NAMALWA (cell line): ENCODE measurements at places on chromosomes 3 and 15.

- no peak for DNase-seq
These were observed 22.3 kb downstream of the CFAP92 start for GRCh38 chr3:128971421-128972100.

GRCh38 chr3:161310649-161311423 lies 60.5 kb downstream of the SPTSSB start:
- no peak for DNase-seq

- DNase-seq = no peak
These were observed 590.5 kb upstream of the NAALADL2 start for GRCh38 chr3:174268586-174268985.

- DNase-seq = no peak
These were observed 83.3 kb downstream of the MINAR1 start for GRCh38 chr15:79515300-79516027.

- no peak for DNase-seq
These were observed 992 bp downstream of the RHOV start for GRCh38 chr15:40872791-40873693.

DNA sequence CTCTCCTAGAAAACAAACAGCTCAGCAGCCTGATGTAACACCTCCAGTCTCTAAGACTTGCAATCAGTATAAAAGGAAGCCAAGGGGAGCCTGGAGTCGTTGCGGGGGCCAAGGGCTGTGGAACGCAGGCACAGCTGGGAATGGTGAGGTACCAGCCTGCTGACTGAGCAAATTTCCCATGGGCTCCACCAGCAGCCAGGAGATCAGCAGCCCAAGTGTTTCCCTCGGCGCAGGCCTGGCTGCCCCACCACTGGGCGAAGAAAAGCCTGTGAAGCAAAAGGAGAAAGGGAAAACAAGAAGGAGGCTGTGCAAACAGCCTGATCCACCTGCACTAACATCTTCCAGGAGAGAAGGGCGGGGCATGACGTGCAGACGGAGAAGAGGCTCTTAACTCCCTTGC lies 155.3 kb downstream of the SHQ1 start:
- DNase-seq = no peak

DNA sequence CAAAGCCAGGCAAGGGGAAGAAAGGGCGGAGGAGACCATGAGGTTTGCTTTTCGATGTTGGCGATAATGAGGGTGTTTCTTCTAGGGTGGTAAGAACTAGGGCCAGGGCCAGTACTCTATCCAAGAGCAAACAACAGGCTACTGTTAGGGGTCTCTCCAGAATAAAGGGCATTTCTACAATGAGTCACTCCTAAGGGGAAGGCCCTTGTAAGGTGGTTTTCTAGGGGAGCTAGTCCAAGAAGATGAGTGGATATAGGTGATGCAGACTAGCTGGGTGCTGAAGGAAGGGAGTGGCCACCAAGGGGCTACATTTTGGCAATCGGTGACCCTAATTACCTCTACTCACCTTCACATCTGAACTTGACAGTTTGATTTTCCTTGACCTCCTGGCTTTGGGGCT lies 148.5 kb upstream of the HACD2 start:
- no peak for DNase-seq

GRCh38 chr3:30510596-30510995 lies 95.8 kb upstream of the TGFBR2 start:
- DNase-seq = no peak

GRCh38 chr3:157807280-157807679 lies 298.9 kb downstream of the SHOX2 start:
- no peak for DNase-seq

DNA sequence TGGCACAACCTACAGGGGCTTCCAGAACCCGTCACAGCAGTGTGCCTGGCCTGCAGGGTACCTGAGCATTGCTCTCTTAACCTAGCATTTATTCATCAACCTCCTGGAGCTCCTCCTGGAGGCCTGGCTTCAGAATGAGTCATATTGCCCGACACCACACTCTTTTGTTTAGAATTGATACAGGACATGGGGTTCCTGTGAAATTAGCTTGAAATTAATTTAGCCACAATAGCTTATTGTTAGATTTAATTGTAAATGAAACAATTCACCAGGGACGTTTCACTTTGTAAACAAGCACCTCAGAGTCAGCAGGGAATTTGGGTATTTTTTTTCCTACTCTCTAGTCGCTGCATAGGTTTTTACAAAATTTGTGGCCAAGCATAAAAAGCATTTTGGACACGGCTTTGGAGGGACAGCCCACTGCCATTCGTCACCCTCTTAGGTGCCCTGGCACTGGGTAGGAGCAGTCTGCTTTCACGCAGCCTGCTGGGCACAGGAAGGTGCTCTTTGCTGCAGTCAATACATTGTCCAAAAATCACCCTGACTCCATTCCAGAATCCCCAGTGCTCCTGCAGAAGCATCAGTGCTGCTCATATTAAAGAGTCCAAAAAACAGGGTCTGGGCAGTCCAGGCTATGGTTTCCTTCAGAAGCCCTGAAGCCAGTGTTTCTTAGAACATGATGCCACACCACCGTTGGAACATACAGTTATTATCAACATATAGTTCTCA lies 60.8 kb upstream of the MEF2A start:
- DNase-seq = peak; percentile 77

- no peak for DNase-seq
These were observed 59.8 kb upstream of the MEX3B start for GRCh38 chr15:82105451-82106215.

DNA sequence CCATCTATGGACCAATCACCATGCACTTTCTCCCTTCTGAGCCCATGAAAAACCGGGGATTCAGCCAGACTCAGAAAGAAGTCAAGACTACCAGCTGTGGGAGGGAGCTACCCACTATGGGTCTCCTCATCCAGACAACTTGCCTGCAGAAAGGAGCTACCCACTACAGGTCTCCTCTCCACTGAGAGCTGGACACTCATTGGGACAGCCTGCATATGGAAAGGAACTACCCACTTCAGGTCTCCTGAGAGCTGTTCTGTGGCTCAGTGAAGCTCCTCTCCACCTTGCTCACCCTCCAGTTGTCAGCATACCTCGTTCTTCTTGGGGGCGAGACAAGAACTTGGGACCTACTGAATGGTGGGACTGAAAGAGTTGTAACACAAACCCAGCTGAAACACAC lies 22.3 kb upstream of the ZBED2 start:
- DNase-seq = no peak

- no peak for DNase-seq
These were observed 135.6 kb upstream of the ABI3BP start for GRCh38 chr3:101128786-101129185.

GRCh38 chr3:146781059-146781458 lies 175.9 kb upstream of the PLSCR5 start:
- no peak for DNase-seq

DNA sequence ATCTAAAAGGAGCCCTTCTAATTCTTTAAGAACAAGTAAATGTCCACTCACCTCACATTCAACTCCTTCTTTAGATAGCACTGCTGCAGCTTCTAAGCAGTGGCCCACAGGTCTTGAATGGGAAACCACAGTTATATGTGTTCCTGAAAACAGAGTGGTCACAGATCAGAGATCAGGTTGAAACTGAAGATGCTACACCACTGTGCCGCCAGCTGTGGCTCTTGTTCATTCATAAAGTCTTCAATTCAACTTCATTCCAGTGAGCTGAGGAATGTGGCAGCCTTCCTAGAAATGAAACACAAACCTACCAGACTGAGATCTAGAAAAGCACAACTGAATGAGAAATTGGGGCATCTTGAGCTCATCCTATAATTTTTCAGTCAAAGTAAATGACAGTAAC lies 4.0 kb downstream of the PDHB start:
- no peak for DNase-seq

GRCh38 chr3:43523454-43524053 lies 98.3 kb downstream of the ANO10 start:
- no peak for DNase-seq

GRCh38 chr3:32154205-32154579 lies 47.8 kb downstream of the GPD1L start:
- peak; percentile 38 for DNase-seq

- no peak for DNase-seq
These were observed 935.0 kb downstream of the FHIT start for GRCh38 chr3:60316121-60316797.

- DNase-seq = no peak
These were observed 118.3 kb downstream of the OSBPL10 start for GRCh38 chr3:31862666-31863279.

DNA sequence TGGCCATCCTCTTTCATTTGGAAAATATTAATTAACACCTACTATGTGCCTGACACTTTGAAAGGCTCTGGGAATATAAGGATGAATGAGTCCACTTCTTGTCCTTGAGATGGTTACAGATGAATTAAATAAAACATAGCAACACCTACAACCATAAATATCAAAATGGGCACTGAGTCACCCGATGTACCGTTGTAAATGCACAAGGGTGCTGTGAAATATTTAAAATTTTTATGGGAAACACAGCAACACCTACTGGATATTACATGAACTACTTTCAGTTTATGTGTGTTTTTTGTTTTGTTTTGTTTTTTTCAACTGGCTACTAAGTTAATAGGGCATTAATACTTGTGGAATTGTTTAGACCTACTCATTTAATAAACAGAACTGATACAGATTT lies 239.0 kb upstream of the NAALADL2 start:
- DNase-seq = peak; percentile 32

- DNase-seq = no peak
These were observed 2.4 kb upstream of the PPP1R14D start for GRCh38 chr15:40830884-40831283.

- no peak for DNase-seq
These were observed 447.4 kb downstream of the AGBL1 start for GRCh38 chr15:86526938-86527690.

- DNase-seq = peak; percentile 58
These were observed 145.8 kb upstream of the UBE2E1 start for GRCh38 chr3:23659840-23660430.

- DNase-seq = peak; percentile 96
These were observed 557 bp downstream of the ELL3 start for GRCh38 chr15:43776101-43776717.

GRCh38 chr15:39896101-39896500 lies 24.0 kb downstream of the GPR176 start:
- DNase-seq = no peak
